CD4-positive, alpha-beta T cell treated with Interleukin-15 for 1 hour (primary cell): ENCODE measurements at places on chromosomes 3 and 15.

- DNase-seq = no peak
Observed at GRCh38 chr15:60589728-60590127, 110.8 kb upstream of the ICE2 start.

DNA sequence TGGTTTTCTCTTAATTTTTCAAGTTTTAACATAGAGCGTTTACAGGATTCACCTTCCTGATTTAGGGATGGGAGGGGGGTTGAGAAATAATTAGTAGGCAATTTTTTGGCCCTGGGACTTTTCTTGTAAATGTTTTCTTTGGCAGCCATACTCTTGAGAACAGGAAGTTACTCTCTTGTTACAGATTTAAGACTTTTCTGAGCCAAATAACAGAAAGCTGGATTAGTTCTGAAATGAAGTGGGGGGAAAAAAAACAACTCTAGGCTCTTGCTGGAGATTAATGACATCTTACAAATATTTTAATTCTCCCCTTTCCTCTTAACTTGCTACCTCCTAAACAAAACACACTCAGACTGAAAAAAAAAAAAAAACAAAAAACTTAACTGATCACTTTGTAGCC lies 13.8 kb upstream of the POLR2M start:
- no peak for DNase-seq

DNA sequence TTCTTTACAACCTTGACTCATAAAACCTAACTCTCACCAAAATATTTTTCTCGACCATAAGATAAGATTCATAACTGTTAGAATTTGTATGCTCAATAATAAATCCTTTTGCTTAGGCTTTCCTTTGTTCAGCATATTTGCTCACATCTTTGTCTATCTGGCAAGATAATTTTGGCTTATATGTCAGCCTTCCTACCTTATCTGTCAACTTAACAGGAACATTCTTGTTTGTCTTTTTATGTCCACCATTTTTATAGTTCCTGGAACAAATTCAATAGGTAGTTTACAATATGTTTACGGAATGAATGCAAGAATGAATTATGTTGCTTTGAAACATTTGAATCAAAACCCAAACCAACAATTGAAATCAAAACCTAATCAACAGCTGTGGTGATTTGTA lies 41.0 kb upstream of the P2RY1 start:
- no peak for DNase-seq

GRCh38 chr3:152729906-152730305 lies 105.0 kb upstream of the P2RY1 start:
- no peak for DNase-seq

DNA sequence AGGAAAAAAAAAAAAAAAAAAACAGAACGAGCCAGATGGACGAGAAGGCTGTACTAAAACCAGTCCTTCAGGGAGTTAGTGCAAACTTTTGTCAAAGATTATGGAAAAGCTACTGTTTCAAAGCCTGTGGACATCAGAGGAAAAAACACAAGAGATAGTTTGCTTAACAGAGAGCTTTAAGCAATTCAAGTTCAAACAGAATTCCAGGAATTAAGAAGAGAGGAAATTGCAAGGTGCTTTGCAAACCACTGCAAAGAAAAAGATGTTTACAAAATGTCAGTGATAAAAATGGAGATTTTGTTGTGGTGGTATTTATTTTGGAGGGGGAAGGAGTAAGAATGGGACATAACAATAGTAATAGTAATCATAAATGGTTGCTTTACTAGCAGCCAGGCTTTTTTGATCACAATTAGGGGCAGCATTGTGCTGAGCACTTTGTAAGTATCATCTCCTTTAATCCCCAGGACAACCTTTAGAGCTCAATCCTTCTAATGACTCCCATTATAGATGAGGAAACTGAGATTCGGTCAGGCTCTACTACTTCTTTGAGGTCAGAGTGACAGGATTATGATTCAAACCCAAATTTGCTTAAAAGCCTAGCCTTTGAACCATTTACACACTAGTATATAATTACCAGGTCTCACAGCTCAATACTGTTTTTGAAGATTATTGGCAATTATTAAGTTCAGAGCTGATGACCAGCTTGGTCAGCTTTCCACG lies 22.4 kb upstream of the ARHGEF3 start:
- no peak for DNase-seq

DNA sequence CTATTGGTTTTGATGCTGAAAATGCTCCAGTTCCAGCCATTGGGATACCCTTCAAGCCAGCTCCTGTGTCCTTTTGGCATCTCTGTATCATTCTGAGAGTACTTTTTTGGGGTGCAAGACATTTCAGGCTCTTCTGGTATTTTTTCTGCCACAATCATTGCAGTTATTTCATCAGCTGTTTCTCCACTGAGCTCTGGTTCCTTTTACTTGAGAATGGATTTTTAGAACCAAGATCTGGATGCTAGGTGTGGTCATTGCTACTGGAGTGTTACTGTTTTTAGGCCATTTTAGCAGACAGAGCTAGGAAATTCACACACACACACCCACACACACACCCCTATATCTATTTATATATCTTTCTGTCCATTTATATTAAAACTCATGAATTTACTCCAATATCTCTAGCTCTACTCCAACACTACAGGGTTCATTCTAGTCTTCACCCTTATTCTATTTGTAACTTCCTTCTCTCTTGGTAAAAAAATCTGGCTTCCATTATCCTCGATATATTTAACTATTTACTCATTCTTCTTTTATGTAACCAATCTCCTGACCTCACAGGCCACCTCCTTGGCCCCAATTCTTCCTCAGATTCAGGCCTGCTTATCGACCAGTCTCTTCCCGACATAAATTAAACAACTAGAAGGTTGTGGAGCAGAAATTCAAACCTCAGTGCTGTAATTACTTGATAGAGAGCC lies 17.0 kb downstream of the SLC35G2 start:
- no peak for DNase-seq

DNA sequence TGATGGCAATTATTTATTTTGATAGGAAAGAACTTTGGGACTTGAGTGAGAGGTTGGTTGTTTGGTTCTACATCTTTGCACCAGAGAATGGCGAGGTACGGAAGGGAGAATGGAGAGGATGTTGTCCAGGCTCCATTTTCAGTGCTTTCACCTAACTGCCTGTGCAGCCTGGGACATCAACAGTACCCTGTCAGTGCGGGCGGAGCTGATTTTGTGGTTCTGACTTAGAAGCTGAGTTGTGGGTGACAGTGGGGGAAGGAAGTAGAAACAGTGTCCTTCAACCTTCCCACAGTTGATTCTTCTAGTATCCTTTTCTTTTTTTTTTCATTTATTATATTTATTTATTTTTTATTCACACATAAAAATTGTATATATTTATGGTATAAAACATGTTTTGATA lies 95.3 kb downstream of the TIGIT start:
- no peak for DNase-seq

GRCh38 chr15:49168016-49168415 lies 2.0 kb upstream of the GALK2 start:
- DNase-seq = no peak

- DNase-seq = no peak
Observed at GRCh38 chr3:189122526-189123205, 49.1 kb upstream of the TPRG1 start.

- DNase-seq = no peak
Observed at GRCh38 chr3:170485294-170485693, 66.6 kb downstream of the CLDN11 start.

- DNase-seq = no peak
Observed at GRCh38 chr3:169659820-169660674, 3.5 kb downstream of the MECOM start.

- DNase-seq = no peak
Observed at GRCh38 chr3:119333773-119334509, 39.8 kb downstream of the ARHGAP31 start.

GRCh38 chr15:64251121-64251520 lies 88.3 kb upstream of the PPIB start:
- no peak for DNase-seq

GRCh38 chr15:71237456-71238188 lies 122.4 kb downstream of the THSD4 start:
- no peak for DNase-seq
